ENCODE measurements at places on chromosomes 3 and 15.
A peak's percentile ranks its signal among the peaks of the same experiment; 100 is the strongest.

GRCh38 chr3:192915304-192915703 is 2.4 kb downstream of the MB21D2 start:
- DNase-seq = no peak

DNA sequence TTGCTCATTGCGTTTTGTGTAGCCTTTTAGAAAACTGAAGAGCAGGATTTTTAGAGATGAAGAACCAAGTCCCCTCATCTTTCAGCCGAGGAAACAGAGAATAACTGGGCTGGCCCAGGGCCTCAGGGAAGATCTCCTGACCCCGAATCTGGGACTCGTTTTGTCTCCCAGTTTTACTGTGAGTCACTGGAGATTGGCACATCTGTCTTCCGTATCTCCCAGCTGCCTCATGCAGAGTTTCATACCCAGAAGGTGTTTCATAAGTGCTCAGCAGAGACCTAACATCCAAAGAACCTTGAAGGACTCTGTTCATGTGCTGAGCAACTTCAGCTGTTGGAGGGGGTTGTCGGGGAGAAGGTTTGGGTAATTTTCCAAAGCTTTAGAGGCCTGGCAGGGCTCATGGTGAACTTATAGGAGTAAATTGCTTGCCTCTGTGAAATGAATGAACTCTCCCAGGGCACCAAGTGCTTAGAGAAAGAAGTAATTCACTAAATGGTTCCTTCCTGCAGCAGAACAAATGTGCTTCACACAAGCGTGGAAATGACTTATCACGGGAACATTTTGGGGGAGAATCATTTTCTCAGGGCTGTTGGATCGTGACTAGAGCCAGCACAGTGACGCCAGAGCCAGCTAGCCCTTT is 121.4 kb downstream of the FAM43A start:
- DNase-seq = no peak

DNA sequence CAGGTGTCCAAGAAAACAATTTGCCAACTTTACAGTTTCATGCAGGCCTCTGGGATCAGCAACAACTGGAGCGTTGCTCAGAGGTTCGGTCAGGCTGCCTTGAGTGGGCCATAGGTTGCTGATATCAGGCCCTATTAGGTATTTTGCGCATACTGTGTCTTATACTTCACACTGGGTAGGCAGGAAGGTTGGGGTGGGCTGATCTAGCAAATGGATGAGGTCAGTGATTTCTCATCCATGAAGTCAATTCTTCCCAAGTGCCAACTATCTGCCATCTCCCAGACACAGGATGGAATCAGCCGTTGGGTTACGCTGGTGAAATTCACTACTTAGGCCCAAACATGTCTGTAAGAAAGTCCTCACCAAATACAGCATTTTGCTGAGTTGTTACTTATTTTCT is 77.6 kb downstream of the SLC7A14 start:
- DNase-seq = no peak

- no peak for DNase-seq
Measured at GRCh38 chr3:98807561-98807960, 44.4 kb downstream of the ST3GAL6 start.

DNA sequence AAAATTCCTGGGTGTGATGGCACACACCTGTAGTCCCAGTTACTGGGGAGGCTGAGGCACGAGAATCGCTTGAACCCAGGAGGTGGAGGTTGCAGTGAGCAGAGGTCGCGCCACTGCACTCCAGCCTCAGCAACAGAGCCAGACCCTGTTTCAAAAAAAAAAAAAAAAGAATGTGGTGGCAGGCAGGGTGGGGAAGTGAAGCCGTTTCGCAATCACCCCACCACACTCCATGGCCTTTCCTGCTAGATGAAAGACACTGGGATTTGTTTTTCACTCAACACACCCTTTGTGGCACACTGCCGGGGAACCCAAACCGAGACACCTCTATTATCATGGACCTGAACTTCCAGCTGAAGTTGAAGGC is 172.4 kb upstream of the IQSEC1 start:
- no peak for DNase-seq

DNA sequence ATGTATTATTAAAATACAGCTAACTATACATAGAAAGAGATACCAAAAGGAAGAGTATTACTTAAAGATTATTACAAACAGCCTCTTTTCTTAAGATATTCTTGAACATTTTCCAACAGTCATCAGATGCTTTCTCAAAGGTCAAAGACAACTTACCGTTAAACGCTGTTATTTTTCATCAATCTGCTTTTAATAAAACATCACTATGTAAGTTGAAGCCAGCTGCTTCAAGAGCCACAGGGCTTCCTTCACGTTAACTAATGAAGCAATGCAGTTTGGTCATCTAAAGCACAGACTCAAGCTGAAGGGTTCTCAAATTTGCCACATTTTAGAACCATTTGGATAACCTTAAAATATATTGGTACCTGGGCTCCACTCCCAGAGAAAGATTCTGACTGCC is 578.8 kb downstream of the ROBO2 start:
- no peak for DNase-seq

DNA sequence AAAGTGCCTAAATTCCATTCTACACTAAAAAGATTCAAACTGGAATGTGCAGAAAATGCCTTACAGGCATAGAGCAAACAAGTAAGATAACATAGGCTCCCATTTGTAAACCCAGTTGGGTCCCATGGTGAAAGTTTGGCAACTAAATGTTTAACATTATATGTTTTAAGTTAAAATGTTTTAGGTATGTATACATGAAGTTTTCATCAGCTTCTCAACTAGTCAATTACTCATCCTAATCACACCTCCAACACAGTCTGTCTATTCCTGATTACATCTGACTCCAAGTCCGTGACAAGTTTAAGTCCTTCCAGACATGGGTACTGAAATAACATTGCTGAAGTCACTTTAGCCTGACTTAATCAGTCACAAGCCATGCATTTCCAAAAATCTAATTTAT is 25.0 kb downstream of the MYLK start:
- DNase-seq = no peak

- no peak for DNase-seq
Measured at GRCh38 chr3:127037971-127038446, 55.1 kb downstream of the PLXNA1 start.

GRCh38 chr3:140768941-140769340 is 91.1 kb downstream of the TRIM42 start:
- DNase-seq = no peak

DNA sequence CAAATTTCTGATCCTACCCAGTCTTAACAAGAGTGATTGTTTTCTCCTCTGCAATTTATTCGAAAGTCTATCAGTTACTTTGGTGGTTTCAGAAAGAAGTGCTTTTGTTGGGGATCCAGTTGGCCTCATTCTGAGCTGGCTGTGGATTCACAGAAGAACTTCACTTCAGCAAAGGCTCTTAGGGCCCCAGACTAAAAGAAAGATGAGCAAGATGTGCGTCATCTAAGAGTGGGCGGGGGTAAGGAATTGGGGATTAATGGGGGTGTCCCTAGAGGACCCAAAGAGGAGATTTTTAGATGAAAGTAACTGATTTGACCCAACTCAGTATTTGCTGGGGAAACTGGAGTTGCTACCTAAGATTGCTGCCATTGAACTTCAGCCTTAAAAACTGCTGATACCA is 63.9 kb upstream of the TSEN2 start:
- DNase-seq = peak; percentile 32

Data from stimulated activated naive CD8-positive, alpha-beta T cell treated with anti-CD3 and anti-CD28 coated beads, Interleukin-15, Interleukin-2, amounts not matched to agents 100 U/mL and 50 U/mL, for 24 hours (primary cell).